ENCODE measurements at places on chromosomes 13 and 19.

- DNase-seq = no peak
Observed at GRCh38 chr19:19642506-19643157, 825 bp downstream of the GMIP start.

DNA sequence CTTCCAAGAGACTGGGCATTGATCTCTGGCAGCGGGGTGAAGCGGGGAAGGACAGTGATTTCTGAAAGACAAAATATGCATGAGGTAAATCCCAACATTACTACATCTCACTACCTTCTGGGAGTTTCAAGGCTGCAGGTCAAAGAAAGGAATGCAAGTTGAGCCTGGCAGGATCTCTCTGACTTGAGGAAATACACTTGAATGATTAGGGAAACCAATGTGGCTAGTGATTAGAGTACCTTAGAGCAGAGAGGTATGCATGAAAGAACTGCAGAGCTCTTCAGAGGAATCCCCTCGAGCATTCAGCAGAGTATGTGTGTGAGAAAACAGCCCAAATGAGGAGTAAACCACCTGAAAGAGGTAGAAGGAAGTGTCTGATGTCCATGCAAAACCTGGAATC, 2874.1 kb upstream of the PCDH20 start:
- DNase-seq = no peak

DNA sequence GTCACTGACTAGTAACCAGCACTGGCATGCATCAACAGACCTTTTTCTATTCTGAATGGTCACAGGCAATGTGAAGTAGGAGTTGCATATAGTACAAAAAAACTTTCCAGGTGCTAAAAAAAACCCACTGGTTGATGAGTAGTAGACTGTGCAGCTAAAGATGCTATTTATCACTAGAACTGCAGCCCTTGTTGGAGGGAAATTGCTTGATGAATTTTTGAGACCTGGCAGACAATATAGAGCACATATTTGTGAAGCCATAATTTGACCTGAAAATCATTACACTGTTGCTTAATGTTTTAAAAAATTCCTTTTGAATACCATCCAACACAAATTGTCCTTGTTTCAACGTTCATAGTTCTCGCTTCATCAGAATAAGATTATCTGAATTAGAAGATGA, 441.0 kb downstream of the KLF12 start:
- DNase-seq = no peak

DNA sequence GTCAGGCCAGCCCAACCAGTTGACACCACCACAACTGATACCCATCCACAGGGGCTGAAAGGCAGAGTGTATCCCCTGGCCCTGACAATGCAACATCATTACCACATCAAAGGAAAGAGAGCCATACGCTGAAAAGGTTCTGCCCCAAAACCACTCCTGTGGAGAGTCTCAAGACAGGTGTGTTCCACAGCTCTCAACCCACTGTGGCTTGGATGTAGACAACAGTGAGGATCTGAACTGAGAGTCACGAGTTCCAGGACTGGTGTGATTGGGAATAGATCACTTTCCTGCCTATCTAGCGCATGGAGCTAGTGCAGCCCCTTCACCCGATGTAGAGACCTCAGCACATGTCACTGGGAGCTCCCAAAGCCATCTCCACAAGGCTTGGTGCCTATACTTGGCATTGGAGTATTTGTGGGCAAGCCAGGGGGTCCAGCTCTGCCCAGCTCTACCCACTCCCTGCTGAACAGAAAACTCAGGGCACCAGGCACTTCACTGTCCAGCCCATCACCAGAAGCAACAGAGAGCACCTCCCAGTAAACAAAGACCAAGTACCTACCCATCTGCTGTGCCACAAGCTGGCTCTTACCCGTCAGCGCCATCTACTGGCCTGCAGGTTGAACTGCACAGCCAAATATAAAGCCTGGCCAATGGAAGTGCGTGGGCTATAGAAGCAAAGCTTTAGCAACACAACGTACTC, 579.5 kb downstream of the UQCRFS1 start:
- DNase-seq = no peak

DNA sequence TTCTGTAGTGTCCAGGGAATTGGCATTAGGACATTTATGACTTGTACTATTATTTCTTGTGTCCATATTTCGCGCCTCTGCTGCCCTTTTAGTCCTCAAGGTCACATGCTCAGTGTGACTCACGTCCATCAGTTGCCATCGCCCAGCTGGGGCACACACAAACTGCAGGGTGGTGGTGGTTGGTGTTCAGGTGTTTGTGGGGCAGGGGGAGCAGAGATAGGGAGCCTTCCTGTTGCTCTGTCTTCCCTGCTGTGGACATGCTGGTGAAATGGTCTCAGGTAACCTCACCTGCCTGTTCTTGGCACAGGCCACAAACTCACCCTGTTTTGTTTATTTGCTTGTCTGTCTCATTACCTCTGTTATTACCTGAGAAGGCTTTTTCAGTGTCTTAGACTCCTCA, 22.4 kb downstream of the PRR12 start:
- no peak for DNase-seq

Data from T-helper 17 cell (primary cell).